Fibroblast of skin of scalp (primary cell): ENCODE measurements at places on chromosomes 7 and 10.

DNA sequence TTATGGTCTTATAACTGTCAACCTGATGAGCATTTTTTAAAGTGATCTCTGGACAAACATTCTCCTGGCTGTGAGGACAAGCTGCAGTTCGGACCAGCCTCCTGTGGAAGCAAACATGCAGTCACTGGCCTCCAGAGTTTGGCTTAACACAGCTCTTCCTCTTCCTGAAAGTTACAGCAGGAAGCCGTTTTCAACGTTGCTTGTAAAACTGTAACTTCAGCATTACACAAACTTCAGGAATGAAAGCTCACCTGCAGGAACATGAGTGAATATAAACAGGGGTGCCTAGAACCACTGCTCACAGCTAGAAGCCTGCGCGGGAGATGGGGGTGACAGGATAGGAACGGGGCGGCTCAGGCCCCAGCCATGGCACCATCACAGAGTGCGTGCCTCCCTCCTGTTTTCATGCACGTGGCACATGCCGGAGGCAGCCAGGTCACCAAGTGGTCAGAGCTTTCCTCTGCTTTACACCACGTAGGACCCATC lies 292.9 kb upstream of the PITRM1 start:
- no peak for DNase-seq

DNA sequence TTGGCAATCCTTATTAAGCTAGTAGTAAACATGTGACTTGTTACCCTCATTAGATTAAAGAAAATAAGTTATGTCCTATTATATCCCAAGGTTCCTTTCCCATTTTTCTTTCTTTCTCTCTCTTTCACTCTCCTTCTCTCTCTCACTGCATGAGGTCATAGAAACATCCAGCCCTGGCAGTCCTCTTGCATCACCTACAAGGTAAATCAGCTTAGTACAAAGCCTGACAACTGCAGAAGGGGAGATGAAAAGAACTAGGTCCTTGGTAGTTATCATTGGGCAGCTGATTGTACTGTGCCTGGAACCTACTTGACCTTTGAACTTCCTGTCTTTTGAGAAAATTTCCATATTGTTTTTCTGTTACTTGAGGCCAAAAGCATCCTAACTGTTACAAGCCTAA lies 307.9 kb upstream of the SP8 start:
- no peak for DNase-seq

GRCh38 chr7:121195874-121196273 lies 132.9 kb upstream of the WNT16 start:
- peak; percentile 57 for DNase-seq

DNA sequence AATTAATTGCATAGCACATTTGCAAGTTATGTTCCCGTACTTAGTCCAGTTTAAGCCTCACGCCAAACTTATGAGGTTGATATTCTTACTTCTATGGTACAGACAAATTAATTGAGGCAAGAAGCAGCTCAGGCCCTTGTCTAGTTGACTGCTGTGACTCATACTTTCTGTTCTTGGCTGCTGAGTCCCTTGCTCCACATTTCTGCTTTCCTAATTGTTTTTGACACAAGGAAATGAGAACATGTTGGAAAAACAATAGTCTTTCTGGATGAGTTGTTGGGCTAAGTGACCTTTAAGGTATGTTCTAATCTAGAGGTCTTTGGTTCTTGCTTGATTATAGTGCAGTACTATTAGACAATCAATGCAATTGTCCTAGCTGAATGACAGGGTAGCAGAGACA lies 331.8 kb downstream of the NRG3 start:
- DNase-seq: no peak

GRCh38 chr10:122702275-122702674 lies 2.6 kb upstream of the C10orf120 start:
- no peak for DNase-seq

GRCh38 chr10:119620241-119621077 lies 23.7 kb upstream of the TIAL1 start:
- peak; percentile 78 for DNase-seq

DNA sequence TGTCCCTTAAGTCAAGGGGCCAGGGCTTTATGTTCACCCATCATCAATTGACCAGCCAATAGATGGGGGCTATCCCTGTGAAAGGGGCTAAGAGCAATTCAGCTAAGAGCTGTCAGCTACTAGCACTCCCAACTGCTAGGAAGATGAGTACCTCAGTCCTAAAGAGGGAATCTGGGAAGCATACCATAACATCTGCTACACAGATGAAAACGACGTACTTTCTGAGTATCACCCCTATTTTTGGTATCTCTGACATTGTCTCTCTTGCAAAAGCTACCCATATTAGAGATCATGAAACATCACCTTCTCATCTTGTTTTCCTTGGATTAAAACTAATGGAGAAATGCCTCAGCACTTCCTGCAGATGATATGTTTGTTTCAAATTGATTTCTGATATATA lies 7.5 kb upstream of the SMNDC1 start:
- DNase-seq: no peak

DNA sequence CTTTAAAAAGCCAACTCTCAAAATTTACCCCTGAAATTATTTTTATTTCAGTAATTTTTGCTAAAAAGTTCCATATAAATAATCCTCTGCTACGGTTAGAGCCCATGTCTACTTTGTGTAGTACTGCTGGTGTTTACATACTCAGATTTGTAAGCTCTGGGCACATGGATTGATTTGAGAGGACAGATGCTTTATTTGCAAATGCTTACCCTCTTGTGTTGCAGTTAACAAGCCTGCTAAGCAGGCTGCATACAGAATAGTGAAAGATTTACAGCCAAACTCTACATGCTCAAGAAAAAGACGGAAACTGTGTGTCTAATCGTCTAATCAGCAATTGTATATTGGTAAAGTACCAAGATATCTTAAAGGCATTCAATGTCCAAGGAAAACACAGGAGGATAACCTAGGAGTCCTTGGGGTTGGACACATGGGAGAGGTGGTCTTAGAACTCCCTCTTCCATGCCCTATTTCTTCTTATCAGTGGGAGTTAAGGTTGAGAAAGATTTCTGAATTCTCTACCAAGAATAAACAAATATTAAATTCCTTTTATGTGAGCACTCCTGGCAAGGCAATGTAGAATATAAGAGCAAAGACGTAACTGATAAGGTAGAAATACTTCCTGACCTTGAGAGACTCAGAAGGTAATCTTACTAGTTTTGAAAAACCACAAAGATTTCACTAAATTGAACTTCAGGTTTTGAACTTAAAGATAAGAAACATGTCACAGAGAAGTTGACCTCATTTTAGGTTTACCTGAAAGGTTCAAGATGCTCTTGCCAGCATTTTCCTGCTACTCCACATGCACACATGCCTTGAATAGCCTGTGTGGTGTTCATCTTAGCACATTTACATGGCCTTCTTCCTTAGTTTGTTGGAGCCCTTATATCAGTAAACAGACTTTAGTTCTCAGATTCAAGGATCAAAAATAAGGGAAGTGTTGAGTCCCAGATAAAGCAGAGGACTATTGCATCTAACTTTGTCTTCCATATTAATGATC lies 1216.5 kb downstream of the SORCS3 start:
- no peak for DNase-seq

- peak; percentile 44 for DNase-seq
Measured at GRCh38 chr10:125144693-125145623, 15.4 kb downstream of the CTBP2 start.

DNA sequence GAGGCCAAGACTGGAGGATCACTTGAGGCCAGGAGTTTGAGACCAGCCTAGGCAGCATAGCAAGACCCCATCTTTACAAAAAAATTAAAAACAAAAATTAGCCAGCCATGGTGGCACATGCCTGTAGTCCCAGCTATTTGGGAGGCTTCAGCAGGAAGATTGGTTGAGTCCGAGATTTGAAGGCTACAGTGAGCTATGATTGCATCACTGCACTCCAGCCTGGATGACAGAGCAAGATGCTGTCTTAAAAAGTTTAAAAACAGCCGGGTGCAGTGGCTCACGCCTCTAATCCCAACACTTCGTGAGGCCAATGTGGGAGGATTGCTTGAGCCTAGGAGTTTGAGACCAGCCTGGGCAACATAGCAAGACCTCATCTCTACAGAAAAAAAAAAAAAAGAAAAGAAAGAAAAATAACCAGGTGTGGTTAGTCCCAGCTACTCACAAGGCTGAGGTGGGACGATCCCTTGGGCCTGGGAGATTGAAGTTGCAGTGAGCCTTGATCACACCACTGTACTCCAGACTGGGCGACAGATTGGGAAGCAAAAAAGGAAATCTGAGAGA lies 44.7 kb downstream of the ZAN start:
- no peak for DNase-seq

GRCh38 chr7:66352071-66352470 lies 146.9 kb downstream of the TPST1 start:
- no peak for DNase-seq

DNA sequence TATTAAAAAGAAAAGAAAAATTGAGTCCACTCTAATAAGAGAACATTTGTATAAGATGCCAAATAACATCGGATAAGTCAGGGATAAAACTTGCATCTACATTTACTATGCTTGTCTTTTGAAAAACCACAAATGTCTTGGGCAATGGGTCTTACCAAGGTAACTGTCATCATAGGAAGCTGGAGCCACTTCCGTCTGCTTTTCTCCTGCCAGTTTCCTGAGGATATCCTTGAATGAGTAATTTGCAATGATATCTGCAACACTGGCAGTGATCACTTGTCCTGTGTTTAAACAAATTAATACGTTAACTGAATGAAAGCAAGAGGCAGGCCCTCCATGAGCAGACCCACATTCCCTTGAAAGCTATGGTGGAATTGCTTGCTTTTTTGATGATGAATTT lies 47.3 kb downstream of the ITGA8 start:
- DNase-seq: no peak

DNA sequence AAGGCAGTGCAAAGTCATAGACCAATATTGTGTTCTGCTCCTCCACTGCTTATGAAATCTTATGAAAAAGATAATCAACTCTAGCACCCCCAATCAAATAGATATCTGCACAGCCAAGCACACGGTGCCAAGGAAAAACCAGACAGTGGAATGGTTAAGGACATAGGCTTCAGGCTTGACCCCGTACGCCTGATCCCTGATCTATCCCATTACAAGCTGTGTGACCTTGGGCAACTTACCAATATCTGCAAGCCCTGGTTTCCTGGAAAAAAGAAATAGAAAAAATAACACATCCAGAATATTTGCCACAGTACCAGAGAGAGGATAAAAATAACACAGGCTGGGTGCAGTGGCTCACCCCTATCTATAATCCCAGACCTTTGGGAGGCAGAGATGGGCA lies 56.9 kb downstream of the GRB10 start:
- no peak for DNase-seq

DNA sequence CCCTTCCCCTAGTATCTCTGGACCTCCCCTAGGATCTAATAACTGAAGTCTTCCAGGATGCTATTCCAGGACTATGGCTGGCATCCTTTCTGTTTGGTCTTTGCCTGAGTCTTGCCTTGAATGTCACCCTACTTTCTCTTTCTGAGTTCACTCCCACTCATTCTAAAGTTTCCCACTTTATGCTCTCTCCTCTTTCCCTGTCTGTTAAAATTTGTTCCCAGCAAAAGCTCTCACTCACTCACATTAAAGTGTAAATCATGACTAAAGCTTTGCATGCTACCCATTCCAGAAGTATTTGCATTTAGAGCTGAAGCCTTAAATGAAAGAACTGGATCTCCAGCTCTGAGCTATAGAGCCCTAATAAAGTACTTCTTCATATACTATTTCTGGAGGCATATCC lies 42.1 kb upstream of the RAPGEF5 start:
- no peak for DNase-seq

DNA sequence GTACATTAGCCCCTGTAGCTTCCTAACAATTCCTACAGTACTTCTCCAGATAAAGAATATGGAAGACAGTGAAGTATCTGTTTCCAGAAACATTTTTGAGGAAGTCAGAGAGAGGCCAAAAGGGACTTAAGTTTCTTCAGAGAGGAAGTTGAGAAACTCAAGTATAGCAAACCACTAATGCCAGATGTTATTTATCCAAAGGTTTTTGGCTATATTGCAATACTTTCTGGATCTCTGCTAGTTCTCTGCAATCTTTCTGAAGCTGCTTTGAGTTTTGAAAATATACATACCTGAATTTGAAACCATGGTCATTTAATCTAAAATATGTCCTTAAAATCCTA lies 64.7 kb downstream of the BICC1 start:
- DNase-seq: peak; percentile 69

GRCh38 chr7:106597014-106597413 lies 63.9 kb downstream of the CCDC71L start:
- no peak for DNase-seq

GRCh38 chr10:5461914-5462840 lies 37.2 kb downstream of the CALML5 start:
- DNase-seq: peak; percentile 57

DNA sequence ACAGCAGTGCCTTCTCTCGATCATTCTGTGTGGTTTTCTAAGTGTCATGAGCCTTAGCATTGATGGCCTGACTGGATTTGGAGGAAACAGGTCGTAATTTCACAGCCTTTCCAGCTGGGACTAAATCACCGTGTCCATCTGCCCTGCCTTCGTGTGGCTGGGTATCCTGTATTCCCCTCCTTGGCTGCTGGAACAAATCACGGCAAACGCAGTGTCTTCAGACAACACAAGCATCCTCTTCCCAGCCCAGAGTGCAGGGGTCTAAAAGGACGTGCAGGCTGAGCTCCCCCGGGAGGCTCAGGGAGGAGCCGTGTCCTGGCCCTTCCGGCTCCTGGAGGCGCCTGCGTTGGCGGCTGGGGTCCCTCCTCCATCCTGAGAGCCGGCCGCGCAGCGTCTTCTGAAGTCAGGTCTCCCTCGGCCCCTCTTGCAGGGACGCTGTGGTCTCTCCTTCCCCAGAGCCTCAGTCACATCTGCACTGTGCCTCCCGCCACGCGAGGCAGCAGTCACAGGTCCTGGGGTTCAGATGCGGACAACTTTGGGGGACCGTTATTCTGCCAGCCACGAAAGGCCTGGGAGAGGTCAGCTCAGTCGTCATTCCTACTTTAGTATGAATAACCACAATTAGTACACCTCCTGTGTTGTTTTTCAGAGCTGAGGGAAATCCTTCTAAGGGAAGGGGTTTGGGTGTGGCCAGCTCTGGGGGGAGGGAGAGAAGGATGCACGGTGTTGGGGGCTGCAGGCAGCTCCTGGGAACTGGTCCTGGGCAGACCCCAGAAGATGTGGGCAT lies 41.1 kb downstream of the FAM20C start:
- DNase-seq: no peak

- no peak for DNase-seq
Measured at GRCh38 chr7:101216001-101216859, 1.2 kb downstream of the PLOD3 start.
